ENCODE measurements at places on chromosomes 7 and 10.

DNA sequence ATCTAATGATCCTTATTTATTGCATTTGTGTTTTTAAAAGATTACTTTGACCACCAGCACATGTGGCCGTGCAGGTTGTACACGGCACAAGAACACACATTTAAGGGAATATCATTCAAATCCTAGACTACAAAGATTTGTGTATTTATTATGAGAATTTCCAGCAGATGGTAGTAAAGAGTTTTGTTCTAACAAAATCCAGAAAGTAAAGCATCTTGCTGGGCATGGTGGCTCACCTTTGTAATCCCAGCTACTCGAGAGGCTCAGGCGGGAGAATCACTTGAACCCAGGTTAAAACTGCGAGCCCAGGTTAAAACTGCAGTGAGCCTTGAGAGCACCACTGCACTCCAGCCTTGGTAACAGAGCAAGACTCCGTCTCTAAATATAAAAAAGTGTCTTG is 31.5 kb downstream of the MACROH2A2 start:
- no peak for DNase-seq

DNA sequence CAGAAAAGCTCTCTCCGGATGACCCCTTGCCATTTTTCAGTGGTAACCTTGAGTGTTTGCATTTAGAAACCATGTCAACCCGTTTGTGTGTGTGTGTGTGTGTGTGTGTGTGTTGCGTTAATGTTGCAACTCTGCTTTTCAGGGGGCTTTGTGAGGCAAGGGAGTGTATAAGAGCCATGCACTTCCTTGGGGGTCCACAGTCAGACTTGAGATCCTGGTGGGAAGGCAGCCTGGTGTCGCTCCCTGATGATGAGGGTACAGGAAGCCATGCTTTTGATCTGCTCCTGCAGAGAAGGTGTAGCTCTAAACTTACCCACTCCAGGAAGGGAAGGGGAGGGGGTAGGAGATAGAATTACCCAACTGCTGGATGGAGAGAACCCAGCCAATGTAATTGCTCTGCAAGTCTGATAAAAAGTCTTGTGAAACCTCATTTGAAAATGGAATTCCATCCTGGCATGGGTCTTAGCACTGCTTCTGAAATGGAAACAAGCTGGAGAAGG is 10.7 kb downstream of the GRK5 start:
- DNase-seq: no peak

GRCh38 chr7:140475747-140476333 is 3.5 kb downstream of the MKRN1 start:
- peak; percentile 31 for DNase-seq

DNA sequence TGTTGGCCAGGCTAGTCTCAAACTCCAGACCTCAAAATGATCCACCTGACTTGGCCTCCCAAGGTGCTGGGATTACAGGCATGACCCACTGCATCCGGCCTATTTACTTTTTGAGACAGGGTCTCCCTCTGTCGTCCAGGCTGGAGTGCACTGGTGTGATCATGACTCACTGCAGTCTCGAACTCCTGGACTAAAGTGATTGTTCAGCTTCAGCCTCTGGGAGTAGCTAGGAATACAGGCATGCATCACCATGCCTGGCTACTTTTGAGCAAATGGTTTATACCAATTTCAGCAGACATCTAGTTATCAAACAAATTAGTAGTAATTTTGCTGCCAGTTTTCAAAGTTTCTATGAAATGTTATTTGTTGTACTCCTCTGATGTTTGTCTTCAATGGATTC is 2.2 kb upstream of the WAC start:
- DNase-seq: no peak

- no peak for DNase-seq
Observed at GRCh38 chr7:388023-388960, 98.3 kb downstream of the FOXL3 start.

- DNase-seq: no peak
Observed at GRCh38 chr10:1290071-1290471, 233.9 kb downstream of the WDR37 start.

DNA sequence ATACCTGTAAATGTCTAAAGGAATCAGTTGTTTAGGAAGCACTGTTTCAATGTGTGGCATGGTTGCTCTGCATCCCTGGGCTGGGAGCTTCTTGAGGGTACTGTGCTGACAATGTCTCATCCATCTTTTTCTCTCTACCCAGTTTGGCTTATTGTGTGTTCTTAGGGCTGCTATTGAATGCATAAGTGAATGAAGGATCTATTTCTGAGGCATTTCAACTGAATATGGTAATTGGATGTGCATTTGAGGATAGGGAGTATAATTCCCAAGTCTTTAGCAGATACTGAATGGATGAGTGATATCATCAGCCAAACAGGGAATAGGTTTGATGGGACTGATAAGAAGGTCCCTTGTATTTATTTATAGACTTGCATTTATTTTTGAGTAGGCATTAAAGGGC is 64.1 kb downstream of the ANLN start:
- DNase-seq: no peak

DNA sequence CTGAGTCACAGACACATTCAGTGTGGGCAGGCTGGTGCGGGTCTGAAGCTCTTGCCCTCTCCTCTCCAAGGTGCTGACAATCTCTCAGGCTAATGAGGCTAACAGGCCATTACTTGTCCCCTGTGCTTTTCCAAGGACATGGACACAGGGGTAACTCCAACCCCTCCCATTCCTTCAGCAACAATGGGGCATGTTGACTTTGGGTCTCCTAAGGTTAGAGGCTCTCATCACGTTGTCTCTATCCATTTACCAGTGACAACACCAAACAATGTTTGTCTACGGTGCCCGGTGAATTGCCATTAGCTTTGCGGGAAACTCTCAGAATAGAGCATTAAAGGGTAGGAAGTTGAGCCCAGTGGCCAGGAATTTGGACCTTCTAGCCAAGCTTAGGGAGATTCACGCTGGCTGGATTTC is 101.6 kb upstream of the TNS3 start:
- no peak for DNase-seq

GRCh38 chr7:158617737-158618128 is 30.1 kb upstream of the PTPRN2 start:
- no peak for DNase-seq

- DNase-seq: no peak
Observed at GRCh38 chr7:50141131-50141530, 48.1 kb upstream of the ZPBP start.

DNA sequence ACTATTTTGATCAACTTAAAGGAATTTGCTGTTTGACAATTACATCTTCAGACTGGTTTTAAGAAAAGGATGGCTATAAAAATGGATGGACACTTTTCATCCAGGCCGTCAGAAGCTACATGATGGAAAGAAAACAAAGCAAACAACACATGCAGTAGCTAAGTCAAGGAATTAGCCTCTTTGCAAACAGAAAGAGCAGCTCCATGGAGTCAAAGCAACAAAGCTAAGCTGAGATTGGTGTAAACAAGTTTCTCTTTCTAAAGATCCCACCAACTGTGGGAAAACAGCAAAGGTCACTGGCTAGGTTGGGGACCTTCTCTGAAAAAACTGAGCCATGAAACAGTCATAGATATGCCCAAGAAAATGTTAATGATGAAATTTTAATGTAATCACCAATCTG is 98.9 kb downstream of the RNF133 start:
- DNase-seq: no peak

DNA sequence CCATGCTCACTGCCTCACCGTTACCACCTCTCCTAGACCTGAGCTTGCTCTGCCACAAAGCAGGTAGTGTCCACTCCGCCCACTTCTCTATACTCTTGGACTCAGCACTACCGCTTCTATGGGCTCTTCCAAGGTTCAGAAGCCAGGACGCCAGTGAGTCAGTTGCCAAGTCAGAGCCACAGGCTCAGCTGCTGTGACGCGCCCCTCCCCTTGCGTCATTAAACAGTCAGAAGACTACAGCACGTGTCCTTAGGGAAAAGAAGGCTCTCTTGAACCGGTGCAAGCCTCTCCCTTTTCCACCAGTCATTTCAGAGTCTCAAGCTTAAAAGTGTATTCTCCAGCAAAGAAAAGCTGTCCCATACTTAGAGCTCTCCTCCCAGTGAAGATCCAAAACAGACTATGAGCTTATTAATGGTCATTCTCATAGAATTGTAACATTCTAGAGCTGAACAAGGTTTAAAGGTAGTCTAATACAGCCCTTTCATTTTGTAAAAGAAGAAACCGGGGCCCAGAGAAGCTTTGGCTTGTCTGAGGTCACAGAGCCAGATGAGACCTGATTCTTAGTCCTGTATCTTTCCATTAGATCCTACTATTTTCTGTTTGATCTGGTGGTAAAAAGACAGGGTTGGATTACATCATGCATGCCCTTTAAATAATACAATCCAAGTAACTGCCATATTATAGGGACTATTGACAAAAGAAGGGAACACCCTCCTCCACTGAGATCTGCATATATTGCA is 40.9 kb upstream of the MET start:
- peak; percentile 96 for DNase-seq

DNA sequence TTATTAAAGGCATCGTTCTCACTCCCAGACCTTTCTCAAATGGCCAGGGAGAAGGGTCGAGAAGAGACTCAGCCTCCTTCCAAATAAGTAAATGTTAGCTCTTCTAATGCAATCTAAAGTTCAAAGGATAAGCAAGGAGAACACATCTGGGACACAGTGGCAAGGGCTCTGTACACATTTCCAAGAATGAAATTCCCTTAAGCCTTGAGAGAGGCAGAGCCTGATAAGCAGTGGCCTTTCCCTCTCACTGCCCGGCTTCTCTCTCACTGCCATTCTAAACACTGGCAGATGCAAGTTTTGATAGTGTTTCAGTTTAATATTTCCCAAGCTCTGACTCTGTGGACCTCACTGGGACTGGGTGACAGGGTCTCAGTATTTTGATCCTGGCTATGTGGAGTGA is 35.1 kb upstream of the EXOC4 start:
- DNase-seq: no peak

- DNase-seq: no peak
Observed at GRCh38 chr7:42493436-42494198, 256.6 kb upstream of the GLI3 start.

- peak; percentile 13 for DNase-seq
Observed at GRCh38 chr7:70856901-70857630, 274.9 kb upstream of the GALNT17 start.

DNA sequence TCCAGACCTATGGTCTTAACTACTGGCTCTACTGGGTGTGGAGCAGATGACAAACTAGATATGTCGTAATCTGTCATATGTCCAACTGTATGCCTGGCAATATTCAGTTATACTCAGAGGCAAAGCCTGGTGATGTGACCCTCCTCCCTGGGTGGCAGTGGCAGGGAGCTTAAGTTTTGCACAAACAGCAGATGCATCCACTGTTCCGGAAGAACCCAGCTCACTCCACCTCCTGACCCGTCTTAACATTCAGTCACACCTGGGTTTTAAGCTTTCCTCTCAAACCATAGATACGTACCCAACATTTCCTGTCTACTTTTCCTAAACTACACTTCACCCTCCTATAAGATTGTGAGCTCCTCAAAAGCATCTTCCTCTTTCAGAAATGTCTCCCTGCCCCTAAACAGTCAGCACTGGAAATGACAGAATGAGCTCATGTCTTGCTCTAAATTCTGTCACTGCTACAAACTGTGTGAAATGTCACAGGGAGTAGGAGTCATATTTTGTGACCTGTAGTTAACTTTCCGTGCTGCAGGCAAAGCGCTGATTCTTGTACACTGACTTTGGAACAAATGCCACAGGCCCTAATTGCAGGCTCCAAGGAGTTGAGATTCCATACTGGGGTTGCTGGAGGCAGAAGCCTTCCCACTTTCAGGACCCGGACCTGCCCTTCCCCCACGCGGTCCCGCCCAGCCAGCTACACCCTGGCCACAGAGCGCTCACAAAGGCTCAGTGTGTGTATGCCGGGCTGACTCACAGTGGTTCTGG is 23.9 kb downstream of the SCD start:
- peak; percentile 93 for DNase-seq

- DNase-seq: no peak
Observed at GRCh38 chr10:75168275-75168674, 42.3 kb upstream of the VDAC2 start.

- no peak for DNase-seq
Observed at GRCh38 chr7:30221764-30222163, 62.6 kb upstream of the ZNRF2 start.

GRCh38 chr10:98487649-98488048 is 40.9 kb upstream of the HPS1 start:
- DNase-seq: peak; percentile 8
